NCI-H187 (cell line): ENCODE measurements at places on chromosomes 3 and 15.

- no peak for DNase-seq
Observed at GRCh38 chr15:82103468-82103867, 57.6 kb upstream of the MEX3B start.

DNA sequence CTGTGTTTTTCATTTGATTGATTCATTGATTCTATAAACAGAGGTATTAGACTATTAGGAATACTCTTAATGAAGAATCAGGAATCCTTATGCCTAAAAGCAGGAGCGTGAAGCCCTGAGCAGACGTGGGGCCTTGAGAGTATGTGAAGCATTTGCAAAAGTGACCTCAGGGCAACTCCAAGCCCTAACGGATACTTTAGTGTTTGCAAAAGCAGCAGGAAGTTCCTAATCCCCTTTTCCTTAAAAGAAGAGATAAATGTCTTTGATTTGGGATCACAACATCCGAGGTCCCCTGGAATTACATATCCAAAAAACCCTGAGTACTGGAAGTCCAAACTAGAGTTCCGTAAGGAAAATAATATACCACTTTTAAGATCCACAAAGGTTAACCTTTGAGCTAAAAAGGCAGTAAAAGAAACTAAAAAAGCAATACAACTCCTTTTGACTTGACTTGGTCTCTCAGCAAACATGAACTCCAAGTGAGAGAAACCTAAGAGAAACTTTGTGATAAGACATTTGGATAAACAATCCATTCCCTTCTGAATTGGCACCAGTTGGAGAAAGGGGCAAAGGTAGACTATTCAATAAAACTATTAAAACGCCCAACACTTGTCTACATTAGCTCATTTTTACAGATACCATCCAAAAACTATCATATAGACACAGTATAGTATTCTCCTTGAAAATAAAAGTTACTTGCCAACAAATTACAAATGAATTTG, 27.4 kb downstream of the PRTG start:
- no peak for DNase-seq

DNA sequence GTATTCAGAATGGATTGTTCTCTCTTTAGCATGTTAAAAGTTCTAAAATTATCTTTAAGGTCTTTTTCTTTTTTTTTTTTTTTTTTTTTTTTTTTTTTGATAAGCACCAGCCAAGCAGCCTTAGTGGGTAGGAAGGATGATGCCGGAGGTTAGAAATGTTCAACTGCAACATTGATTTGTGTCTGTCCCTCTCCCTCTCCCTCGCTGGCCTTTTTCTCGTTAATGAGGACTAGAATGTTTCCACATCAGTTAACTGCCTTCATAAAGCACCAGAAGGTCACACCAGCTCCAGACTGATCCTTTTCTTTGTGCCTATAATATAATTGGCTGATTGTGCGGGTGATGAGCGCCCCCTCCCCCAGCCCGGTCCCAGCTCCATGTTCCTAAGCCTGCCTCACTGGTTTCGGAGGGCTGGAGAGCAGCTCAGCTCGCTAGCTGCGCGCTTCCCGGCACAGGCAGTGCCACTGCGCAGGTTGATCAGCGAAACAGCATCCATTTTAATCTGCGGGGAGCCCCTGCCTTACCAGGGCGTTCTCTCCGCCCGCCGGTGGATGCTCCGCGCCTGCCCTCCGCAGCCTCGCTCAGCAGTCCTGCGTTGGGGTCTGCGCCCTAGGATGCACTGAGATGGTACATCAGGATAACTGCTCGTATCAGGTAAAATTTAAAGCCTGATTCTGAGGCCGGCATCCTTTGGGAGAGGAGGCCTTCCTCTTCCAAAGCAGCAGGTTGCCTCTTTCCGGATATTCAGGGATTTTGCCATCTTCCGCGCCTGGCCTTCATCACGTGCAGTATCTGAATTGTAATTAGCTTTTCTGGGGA, 148.9 kb upstream of the IL12A start:
- no peak for DNase-seq

DNA sequence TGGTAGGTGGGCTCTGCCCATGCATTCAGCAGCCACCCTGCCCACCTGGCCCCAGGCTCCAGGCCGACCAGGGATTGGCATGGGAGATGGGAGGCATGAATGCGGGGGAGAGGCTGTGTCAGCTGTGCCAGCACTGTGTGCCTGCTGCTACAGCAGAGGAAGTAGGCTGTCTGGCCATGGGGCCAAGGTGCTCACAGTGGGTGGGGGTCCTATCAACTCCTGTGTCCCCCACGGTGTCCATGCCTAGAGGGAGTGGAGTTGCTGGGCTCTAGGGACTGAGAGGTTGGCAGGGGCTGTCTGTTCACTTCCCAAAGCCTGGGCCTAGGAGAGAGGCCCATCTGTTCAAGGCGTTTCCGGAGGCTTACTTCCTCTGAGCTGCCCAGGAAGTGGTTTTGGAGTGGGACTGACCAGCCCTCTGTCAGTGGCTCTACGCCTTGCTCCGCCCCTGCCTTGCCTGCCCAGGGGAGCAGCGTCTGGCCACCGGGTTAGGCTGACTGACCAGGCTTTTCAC, 5.8 kb downstream of the PRKCD start:
- DNase-seq = no peak

GRCh38 chr15:58275785-58276184, 137.6 kb downstream of the AQP9 start:
- no peak for DNase-seq

DNA sequence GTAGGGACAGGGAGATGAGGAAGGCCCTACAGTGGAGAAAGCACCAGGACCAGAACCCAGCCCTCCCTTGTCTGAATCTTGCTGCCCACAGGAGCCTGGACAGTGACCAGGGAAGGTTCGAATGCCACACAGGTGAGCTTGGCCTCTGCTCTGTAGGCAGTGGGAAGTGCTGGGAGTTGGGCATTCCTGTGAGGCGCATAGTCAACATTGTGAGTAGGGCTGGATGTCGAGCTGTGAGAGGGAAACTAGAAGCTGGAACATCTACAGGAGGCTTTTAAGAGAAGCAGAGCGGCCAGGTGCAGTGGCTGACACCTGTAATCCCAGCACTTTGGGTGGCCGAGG, 20.3 kb upstream of the ALAS1 start:
- no peak for DNase-seq

DNA sequence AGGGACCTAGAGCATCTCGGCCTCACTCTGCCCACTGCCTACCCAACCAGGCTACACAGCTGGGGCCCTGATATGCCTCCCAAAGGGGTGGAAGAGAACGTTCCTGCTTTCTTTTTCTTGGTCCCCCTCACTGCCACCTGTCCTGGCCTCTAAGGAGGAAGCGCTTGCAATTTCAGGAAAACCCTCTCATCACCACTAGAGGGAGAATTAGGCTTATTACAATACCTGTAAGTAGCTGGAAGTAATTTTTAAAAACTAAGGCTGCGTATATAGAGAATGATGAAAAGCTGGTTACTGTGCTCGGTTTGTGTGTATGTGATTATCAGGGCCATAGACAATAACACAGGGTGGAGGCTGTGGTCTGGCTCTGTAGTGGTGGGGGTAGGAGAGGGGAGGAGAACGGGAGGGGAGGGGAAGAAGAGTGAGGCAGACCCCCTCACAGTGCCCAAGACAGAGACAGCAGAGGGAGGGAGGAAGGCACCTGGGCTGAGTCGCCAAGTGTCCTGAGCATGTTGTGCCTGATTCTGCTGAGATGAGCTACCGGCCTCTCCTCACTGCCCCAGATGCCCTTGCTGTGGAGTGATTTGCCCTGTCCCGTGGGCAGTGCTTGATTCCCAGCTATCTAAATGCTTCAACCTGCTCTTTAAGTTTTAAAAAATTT, 3.3 kb downstream of the GABRG3 start:
- no peak for DNase-seq

- no peak for DNase-seq
Observed at GRCh38 chr3:53748512-53749271, 97.5 kb downstream of the CHDH start.

GRCh38 chr3:149376718-149377407, 586 bp downstream of the TM4SF1 start:
- DNase-seq = no peak

- no peak for DNase-seq
Observed at GRCh38 chr3:171404376-171404967, 55.7 kb downstream of the TNIK start.
